ENCODE measurements at places on chromosomes 13 and 19.

DNA sequence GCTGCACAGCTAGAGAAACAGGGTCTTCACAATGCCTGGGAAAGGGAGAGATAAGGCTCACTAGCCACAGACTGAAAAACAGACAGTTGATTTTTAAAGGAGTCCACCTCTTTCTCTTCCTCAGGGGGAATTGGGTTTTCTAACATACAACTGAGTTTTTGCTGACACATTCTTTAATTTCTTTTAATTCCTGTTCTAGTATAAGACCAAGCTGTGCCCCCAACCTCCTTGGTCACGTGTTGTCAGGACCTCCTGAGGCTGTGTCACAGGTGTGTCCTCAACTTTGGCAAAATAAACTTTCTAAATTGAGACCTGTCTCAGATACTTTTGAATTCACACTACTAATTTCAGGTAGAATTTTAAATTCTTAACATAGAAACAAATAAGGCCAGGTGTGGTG lies 12.1 kb upstream of the ZNF492 start:
- no peak for DNase-seq

DNA sequence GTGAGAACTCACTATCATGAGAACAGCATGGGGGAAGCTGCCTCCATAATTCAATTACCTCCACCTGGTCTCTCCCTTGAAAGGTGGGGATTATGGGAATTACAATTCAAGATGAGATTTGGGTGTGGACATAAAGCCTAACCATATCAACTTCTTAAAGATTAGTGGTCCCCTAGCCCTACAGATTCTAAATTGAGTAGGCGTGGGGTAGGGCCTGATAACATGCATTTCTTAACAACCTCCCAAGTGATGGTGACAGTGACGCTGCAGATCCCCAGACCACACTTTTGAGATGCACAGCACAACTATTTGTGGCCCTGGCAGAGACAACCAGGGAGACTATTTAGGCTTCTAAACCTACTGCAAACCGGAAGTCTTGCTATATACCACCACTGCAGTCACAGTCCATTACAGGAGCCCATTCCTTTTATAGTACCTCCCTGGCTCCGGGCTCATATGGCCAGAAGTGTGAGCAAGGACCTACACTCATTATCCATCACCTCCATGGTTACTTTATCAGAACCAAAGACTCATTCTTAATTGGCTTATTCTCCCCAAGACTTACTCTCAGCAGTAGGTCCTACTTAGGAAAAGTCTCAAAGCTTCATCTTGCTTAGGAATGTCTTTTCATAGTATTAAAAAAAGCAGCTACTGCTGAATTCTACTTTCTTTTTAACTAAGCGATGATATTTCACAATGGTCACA lies 2.1 kb upstream of the DPY19L3 start:
- no peak for DNase-seq

- no peak for DNase-seq
Measured at GRCh38 chr13:23059173-23059572, 121.6 kb upstream of the SGCG start.

DNA sequence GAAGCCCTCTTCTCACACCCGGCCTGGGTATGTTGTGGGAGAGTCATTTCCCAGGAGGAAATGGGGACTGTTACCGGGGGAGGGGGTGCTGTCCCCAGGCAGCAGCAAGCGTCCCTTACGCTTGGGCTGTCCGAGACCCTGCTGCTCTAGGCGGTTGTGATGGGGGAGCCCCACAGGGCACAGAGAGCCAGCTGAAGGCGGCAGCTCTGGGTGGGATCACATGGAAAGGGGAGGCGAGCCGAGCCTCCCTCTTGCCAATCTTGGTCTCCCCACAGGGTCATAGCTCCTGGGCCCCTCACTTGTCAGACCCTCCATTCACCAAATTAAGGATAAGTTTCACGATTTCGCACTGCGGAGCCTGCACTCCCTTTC lies 22.0 kb downstream of the EPN1 start:
- DNase-seq: no peak

- DNase-seq: no peak
Measured at GRCh38 chr19:18191640-18192062, 1.4 kb upstream of the MPV17L2 start.

DNA sequence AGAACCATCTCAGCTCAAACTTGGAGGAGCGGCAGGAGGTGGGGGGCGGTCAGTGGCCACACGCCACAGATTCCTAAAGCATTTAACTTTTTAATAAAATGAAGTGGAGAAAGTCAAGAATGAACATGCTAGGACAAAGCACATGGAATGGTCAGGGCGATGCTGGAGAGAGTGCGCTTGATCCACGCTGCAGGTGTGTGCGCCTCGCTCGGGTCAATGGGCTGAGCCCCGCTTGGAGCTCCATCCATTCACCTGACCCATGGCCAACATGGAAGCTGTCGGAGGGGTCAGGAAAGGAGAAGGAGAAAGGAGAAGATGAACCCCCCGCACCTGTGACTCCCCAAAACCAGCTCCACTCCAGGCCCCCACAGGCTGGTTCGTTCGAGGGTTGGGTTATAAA lies 41.8 kb downstream of the SUGP2 start:
- DNase-seq: no peak

GRCh38 chr13:34675626-34676025 lies 266.4 kb upstream of the NBEA start:
- no peak for DNase-seq

- peak; percentile 89 for DNase-seq
Measured at GRCh38 chr19:57632987-57633831, at the start of gene ZNF211. Gene ZNF211 (plus strand): TSS chr19:57633168. CDS start chr19:57633347, 179 bp downstream.

GRCh38 chr13:77528834-77529500 lies 6.5 kb upstream of the SCEL start:
- no peak for DNase-seq

Data from NCI-H526 treated with DMSO at 0.1 percent for 48 hours (cell line).